CD4-positive, alpha-beta T cell treated with Interleukin-12 subunit alpha and Interleukin-12 subunit beta, for 1 hour (primary cell): ENCODE measurements at places on chromosomes 5 and 9.

DNA sequence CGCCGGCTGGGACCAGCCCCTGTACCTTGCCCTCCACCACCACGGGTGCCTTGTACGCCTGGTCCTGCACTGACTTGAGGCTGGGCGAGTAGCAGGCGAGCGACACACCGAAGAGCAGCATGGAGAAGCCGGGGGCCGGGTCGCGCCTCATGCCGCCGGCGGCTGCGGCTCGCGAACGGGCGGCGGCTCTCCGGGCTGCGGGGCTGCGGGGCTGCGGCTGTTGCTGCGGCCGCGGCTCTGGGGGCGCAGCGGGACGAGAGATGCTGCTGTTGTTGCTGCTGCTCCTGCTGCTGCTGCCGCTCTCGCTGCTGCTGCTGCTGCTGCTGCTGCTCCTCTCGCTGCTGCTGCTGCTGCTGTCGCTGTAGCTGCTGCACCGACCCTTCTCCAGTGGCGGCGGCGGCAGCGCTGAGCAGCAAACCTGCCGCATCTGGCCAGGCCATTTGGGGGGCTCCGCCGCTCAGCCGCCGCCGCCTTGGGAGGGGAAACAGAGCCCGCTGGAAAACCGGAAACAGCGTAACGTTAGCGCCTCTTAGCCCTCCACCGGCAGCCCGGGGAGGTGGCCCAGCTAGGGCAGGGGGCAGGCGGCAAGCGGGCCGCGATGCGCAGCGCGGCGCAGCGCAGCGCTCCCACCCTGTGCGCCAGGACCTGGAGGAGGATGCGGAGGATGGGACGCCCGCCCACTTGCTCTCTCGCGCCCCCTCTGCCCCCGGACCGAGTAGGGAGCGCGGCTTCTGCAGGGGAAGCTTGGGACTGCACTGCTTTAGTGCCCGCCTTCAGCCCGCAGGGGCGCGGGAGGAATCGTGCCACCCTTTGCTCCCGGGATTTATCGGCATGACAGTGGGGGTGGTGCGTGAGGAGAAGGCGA, at the start of gene NRG2:
Gene NRG2 (minus strand): TSS at position 657 of the 865 bp plus-strand sequence.
- peak; percentile 50 for DNase-seq

GRCh38 chr5:31537851-31538250, 5.8 kb downstream of the C5orf22 start:
- no peak for DNase-seq

DNA sequence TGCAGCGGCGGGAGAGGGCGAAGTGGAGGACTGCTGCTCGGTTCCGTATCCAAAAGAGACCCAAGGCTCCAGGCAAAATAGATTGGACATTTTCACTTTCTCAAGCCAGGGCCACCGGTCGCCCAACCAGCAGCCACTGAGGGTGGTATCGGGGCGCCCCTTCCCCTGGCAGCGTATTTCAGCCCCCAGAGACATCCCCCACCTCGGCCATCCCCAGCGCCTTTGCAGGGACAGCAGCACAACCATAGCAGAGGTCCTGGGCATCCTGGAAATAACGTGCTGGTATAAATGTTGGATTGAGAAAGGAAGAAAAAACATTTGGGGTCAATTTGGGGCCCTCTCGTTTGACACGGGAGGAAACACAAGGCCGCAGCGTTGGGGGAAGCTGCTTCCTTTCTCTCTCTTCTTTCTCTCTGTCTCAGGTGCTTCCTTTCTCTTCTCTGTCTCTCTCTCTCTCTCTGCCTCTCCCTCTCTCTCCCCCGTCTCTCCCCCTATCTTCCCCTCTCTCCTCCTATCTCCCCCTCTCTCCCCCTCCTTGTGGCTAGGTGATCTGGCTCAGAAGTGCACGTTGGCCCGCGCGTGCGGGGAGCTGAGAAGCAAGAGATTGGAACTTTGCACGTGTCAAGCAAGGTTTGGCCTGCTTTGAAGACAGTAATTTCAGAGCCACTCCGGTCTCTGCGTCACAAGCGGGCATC, 624 bp upstream of the RETREG1 start:
- peak; percentile 40 for DNase-seq

- peak; percentile 69 for DNase-seq
These were observed 29.8 kb downstream of the NR4A3 start for GRCh38 chr9:99851500-99851822.

GRCh38 chr9:90445391-90445790, 197.2 kb downstream of the DIRAS2 start:
- no peak for DNase-seq
